ENCODE measurements at places on chromosomes 5 and 9.

GRCh38 chr5:167754501-167755021 lies 536.9 kb upstream of the WWC1 start:
- DNase-seq = no peak

DNA sequence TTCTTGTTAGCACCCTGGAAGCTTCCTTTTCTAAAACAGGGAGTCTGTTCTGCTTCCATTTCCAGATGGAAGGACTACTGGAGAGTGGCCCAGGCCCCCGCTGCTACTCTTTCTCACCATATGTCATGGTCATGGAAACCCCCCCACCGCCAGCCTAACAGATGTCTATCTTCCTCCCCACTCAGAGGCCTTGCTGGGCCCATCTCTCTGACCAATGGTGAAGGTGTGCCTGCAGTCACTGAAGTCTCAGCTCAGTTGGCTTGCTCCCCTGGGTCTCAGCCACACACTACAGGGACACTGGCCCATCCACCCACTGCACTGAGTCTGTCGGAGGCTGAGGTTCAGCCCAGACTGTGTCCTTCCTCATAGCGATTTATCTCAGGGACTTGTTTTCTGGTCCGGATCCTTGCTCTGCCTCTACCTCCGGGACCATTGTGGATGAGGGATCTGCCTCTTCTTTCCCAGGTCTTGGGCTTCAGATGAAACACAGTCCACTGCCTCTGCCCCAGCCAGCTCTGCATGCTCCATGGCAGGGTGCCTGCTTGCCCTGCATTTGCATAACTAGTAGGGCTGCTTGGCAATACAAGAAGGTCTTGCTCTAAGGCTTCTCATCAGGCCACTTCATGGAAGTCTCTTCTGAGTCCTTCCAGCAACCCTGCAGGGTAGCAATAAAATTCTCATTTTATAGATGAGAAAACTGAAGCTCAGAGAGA lies 30.8 kb downstream of the GALNT12 start:
- DNase-seq = no peak

- DNase-seq = no peak
These were observed 291.1 kb downstream of the NR2F1-AS1 start for GRCh38 chr5:93289942-93290341.

DNA sequence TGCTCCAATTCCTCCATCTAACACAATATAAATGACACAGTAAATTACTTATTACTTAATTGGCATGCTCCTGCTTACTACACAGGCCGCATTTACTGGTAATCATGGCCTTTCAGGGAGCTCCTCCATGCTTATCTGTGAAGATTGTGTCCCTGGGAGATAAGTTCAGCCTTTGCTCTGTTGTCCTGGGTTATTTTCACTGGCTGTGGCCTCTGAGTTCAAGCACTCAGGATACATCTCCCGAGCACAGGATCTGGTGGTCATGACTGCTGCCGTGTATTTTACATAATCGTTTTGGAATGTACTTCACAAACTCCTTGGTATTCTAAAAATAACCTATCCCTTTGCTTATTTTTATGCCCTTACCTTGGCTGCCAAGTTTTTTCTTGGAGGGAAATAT lies 215.7 kb downstream of the ICE1 start:
- no peak for DNase-seq

DNA sequence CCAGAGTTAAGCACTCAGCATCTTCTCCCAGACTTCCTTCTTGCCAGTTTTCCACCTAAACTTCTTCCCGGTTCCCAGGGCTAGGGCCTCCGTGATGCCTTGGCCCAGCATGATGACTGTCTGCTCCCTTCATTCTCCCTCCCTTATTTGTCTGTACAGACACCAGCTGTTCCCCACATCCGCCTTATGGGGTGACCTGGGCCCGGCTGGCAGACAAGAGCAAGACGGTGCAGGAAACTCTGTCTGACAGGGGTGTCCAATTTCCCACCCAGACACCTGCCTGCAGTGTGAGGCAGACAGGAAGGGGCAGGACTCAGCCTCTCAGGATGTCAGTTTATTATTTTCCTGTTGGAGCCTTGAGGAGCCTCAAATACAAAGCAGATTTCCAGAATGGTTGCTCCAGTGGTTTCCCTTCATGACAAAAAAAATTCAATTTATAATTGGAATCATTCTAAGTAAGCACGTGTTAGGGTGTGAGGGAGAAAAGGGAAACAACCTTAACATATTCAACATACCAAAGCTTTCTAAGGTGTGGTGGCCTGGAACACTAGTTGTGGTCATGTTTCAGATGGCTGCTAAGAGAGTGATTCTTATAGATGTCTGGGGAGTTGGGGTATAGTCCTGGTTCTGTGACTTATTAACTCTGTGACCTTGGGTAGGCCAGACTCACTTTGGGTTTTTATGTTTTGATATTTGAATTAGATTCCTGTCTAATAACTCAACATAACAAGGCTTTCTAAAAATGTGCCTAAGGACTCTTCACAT lies 234.5 kb downstream of the PAPPA start:
- DNase-seq = no peak

- peak; percentile 63 for DNase-seq
These were observed 109.2 kb downstream of the SH3TC2 start for GRCh38 chr5:148953711-148954110.

- DNase-seq = no peak
These were observed 8.8 kb upstream of the SLC6A7 start for GRCh38 chr5:150181027-150181426.

- no peak for DNase-seq
These were observed 15.0 kb upstream of the SHB start for GRCh38 chr9:38083858-38084555.

DNA sequence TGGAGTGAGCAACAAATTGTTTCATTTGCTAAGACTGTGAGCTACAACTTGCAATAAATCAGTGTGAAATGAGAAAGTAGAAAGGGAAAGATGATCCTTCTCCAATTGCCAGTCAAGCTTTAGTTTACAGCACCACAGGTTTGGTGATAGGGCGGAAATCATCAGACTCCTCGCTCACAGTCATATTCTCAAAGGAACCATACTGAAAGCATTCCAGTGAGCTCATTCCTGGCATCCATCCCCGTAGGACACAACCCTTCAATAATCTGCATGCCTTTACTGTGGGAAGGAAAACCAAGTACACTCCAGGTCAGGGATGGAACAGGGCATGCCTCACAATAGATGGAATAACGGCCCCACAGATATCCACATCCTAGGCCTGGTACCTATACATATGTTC lies 80.7 kb downstream of the FSTL4 start:
- DNase-seq = no peak

- no peak for DNase-seq
These were observed 145.9 kb downstream of the PCSK1 start for GRCh38 chr5:96287136-96287535.

DNA sequence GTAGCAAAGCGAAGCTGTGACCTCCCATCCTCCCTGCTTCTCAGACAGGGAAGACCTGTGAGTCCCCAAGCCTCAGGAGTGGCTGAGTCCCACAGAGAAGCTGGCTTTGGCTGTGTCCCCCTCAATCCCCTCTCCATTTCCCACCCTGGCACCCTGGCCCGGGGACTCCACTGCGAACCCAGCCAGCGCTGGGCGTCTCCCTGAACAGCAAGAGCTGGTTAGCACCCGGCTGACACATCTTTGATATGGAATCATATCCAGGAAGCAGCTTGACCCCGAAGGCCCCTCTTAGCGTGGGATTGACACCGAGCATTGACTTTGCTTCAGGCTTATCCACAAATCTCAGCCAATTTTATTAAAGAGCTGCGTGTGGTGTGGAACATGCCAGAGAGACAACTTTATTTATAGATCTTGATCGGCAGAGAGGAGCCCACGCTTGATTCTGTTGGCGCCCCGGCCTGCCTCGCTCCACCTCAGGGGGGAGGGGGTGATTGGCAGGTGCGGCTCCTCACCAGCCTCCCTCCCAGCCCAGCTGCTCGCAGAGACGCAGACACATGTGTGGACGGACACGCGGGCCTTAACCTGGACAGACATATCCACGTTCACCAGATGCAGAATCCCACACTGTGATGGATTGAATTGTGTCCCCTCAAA lies 120.7 kb upstream of the MVB12B start:
- no peak for DNase-seq

DNA sequence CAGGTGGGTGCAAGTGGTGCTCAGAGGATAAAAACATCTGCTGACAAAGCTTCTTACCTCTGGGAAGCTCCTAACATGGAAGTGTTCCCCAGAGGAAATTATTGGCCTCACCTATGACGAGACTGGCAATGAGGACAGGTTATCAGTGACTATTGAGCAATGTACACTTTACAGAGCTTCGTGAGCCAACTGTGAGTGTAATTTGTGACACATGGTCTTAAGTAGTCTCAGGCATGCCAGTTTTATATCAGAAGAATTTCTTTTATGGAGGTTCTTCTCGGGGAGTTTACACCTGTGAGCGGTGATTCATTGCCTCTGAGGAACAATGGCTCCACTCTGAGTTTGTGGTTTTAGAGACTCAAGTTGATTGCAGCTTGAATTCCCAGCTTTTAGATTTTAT lies 11.3 kb downstream of the ANKDD1B start:
- no peak for DNase-seq

DNA sequence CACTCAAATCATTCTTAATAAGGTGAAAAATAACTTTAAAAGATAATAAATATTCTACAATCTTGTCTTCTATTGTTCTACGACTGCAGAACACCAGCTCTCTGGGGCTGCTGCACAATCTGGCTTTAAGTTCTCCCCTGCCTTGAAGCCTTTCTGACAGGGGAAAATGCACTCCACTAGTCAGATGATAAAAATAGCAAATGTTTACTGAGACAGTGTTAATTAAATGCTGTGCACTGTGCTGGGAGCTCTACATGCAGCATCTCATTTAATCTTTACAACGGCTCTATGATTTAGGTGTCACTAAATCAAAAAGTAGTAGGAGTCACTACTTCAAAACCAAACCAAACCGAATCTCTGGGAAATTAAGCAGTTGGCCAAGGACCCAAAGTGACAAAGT lies 132.7 kb downstream of the SLIT3 start:
- DNase-seq = no peak

- no peak for DNase-seq
These were observed 196.2 kb downstream of the MARCHF11 start for GRCh38 chr5:15983392-15983791.

DNA sequence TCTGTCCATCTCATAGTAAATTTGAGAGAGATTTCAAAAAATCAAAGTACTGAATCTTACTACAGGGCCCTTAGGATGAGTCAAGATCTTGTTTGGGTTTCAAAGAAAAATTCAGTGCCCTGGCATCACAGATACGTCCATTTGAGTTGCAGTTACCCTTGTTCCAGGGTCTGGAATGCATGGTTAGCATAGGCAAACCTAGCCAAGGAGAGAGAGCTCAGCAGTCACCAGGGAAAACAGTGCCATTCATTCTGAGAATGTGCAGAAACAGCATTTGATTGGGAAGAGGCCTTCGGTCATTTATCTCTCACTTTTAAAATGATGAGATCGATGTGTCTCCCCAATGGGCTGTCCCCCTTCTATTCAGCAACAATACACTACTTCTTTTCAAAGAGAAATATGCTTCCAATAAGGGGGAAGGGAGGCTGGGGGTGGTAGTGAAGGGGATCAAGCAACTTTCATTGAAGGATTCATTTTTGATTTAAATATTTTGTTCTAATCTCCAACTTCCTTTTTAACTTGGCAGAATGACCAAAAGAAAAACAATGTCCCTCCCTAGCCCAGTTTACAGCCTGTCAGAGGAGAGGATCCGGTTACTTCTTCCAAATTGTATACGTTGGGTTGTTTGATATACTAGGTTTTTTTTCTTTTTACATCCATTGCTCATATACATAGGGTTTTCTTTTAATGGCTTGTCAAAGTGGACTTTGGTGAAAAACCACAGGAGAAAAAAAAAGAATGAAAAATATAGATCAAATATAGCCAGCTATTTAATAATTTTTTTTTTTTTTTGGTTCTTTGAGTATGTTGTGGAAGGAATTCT lies 491.1 kb downstream of the CCDC171 start:
- no peak for DNase-seq

DNA sequence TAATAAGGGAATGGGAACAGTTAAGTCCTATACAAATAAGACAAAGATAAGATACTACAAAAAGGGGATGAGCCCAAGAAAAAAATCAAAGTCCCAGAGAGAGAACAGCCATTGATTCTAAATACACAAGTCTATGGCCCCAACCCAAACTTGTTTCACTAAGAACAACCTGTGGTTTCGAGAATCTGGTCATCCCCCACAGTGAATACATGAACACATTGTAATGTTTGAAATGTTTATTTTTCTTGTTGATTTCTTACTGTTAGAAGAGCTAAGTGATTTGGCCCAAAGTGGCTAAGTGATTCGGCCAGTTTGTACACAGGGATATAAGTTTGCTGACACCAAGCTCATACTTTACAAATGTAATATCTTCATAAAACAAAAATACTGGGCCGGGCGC lies 3.3 kb upstream of the ABCA1 start:
- no peak for DNase-seq

DNA sequence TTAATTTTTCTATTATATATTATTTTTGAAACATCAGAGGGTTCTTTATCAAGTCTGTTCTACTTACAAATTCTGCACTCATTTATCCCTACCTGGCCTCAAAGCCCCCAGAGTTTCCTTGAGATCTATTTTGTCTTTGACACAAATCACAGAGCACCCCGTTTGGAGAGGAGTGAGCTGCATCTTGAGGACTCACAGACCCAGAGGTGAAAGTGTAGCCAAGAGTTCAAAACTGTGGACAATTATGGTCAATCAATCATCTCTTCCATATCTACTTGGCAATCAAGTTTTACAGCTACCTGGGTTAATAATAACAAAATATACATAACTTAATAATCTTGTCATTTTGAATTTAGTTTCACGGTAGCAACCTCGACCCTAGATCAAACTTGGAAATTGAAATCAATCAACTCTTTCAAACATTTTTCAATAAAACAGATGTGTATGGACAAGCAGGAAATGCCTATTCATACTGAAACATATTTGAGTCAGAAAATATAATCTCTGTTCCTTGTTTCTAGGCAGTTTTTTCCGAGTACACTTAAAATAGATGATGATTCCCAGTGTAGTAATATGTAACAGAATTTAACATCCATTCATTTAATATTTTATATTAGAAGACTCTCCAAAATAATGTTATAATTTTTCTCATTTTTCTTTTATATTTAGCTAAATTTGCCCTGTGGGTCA lies 13.7 kb upstream of the SYK start:
- no peak for DNase-seq

- DNase-seq = no peak
These were observed 177.9 kb upstream of the KLF4 start for GRCh38 chr9:107667231-107668070.

DNA sequence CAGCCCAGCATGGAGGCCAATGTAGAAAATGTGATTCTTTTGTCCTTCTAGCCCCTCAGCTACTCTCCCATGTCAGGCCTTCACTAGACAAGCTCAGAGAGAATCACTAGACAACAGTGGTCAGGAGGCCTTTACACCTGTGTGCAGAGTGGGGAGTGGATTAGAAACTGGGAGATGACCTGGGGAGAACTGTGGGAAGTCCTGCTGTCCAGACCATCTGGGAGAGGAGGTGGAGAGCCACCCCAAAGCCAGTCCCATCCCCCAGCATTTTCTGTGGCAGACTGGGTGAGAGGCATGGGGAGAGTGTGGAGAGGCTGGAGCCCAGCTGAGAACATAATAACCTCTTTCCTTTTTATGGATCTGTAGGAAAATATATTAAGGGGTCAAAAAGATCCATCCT lies 452.0 kb upstream of the DMAC1 start:
- DNase-seq = no peak

- no peak for DNase-seq
These were observed 590.5 kb downstream of the CSNK1G3 start for GRCh38 chr5:124102486-124102885.

- DNase-seq = no peak
These were observed 53.3 kb downstream of the SEMA6A start for GRCh38 chr5:116521173-116521872.
